ENCODE measurements at places on chromosomes 16 and 17. TPM values are rescaled to one million over a fixed set of nuclear protein-coding genes. Genes with fewer than 3 reads are reported as not detected.

FBXO47 gene
- not detected for total RNA-seq

CCDC92B gene
- total RNA-seq: 2.5 TPM

KRT32 gene
- not detected for total RNA-seq

KATNIP gene
- total RNA-seq: 69.2 TPM

NOTUM gene
- total RNA-seq: 2.0 TPM

ATP2A3 gene
- 10.7 TPM for total RNA-seq

RNF43 gene
- total RNA-seq: 4.8 TPM

TMEM204 gene
- total RNA-seq: 9.6 TPM

GALK1 gene
- total RNA-seq: 14.5 TPM
